Prostate gland (tissue), 2 donors: ENCODE measurements at places on chromosomes 7 and 10. TPM values are rescaled to one million over a fixed set of nuclear protein-coding genes. Genes with fewer than 3 reads are reported as not detected.

Gene LRRTM3
- total RNA-seq, result 2.3 TPM

DNA sequence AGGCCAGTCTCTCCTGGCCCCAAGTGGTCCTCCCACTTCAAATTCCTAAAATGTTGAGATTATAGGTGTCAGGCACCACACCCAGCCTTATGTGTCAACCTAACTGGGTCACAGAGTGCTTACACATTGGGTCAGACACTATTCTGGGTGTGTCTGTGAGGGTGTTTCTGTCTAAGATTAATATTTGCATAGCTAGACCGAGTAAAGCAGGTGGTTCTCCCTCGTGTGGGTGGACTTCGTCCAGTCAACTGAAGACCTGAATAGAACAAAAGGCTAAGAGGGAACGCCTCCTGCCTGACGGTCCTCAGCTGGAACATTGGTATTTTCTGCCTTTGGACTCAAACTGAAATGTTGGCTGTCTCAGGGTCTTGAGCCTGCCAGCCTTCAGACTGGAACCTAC lies 11.5 kb downstream of the PPIF start:
- DNase-seq, result no peak

Gene CFTR
- 2.9 TPM for total RNA-seq

Gene ZMIZ2
- 27.1 TPM for total RNA-seq

DNA sequence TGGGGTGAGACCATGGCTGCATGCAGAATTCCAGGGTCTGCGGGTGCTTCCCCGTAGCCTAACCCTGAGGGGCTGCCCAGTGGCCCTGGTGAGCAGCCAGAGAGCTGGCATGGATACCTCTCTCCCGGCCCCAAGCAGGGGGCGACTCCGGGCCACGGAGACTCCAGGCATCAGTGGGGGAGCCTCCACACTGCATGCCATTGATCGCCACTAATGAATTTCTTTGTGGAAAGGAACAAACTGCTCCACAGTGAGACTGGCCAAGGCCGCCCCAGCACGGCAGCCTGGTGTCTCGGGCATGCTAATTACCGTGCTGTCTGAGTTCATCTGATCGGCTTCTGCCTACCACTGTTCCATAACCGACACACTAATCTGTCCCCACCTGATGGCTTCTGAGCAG lies 184.4 kb downstream of the GRID1 start:
- DNase-seq, result no peak

DNA sequence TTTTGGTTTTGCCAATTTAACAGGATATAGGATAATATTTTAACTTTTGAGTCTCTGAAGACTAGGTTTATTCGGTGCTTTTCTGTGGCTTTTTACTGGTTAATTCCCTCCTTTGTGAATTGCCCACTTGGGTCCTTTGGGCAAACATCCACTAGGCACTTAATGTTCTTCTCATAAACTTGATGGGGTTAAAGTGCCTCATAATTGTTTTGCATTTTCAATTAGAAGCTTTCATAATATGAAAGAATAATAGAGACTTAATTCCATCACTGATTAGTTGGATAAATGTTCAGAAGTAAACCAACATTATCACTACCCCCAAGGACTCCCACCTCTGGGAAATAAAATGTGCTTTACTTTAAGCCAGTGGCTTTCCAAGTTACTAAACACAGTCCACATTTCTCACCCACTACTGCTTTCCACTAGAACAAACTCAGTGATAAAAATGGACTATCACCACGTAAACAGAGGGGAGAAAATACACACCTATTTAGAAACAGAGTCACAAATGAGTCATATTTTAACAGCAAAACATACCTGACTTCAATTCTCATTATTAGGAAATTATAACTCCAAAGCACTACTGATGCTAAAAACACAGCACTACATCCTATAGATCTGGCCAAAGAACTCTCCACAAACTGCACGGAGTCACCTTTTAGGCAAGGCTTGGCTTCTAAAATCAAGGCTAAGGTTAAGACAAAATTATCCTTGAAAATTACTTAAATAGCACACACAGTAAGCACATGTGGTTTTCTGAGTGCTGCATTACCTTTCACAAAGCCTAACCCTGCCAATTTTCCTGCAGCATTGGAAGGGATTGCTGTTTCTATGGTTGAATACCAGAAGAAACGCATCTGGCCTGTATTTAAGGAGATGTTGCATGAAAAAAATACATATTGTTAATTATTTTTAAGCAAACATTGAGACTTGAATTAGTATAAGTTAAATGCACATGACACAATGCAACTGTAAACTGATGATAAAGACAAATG lies 41.2 kb downstream of the PARD3 start:
- no peak for DNase-seq

DNA sequence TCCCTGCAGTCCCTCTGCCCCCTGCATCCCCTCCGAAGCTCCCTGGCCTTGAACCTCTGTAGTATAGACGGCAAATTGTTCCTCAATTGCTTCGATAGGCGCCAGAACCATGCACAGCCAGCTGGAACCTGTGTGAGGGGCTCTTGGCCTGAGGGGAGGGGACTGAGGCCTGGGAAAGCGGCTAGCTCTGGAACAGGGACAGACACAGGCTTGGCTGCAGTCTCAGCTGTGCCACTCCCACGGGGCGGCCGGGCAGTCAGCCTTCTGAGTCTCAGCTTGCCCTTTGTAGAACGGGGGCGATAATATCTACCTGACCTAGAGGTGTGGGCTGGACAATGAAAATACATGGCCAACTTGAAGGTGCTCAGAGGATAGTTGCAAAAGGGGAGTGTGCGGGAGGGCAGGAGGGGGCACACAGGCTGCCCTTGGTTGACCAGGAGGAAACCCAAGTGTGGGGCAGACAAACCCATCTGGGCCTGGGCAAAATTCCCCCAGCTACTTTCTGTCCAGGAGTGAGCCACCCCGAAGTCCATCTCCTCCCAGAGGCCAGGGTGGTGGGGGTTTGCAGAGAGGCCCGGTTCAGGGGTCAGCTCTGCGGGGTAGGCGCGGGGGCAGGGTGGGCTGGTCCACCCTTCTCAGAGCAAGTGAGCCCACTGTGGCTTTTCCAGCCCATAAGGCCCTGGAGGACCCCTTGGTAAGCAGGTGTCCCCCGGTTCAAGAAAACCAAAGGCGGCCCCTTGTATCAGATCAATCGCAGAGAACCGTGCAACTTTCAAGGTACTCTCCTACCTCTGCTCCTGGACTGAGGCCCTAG lies 4.6 kb downstream of the CRYGN start:
- no peak for DNase-seq

- no peak for DNase-seq
These were observed 274.8 kb downstream of the FGFR2 start for GRCh38 chr10:121323443-121323842.

DNA sequence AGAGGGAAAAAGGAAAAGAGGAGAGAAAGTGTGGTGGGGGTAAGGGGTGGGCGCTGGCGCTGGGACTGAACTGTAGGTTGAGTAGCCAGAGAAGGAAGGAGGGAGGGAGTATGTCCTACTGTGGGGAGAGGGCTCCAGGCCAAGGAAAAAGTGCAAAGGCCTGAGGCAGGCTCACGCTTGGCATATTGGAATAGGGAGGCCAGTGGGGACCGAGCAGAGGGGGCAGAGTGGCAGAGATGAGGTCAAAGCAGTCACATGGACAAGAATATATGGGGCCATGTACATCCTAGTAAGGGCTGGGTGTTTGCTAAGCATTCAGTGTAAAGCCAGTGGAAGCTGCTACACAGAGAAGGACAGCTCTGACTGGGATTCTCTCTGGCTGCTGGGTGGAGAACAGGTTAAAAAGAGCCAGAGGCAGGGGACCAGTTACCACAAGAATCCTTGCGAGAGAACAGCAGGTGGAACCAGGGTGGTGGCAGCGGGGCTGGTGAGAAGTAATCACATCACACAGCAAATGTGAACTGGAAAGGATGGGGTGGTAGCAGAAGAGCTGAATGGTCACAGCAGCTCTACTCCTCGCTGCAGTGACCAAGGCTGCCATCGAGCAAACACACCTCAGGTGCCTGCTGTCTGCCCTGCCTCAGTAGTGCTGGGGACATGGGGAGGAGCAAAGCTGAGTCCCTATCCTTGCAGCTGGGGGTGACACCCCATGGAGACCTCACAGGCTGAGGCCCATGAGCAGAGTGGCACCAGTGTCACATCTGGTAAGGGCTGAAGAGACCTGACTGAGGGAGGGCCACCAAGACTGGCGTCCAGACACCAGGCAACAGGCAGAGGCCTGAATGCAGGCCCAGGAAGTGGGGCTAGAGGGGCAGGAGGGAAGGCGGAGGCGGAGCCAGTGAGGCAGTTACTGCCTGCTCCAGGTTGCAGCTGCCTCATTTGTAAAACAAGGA lies 39.5 kb downstream of the FAM53B start:
- DNase-seq, result no peak

Gene EVX1
- total RNA-seq, result 5.9 TPM

Gene FAM25A
- not detected for total RNA-seq

GRCh38 chr10:1293636-1294435 lies 237.7 kb downstream of the WDR37 start:
- DNase-seq, result no peak

- DNase-seq, result no peak
These were observed 287.6 kb downstream of the TWIST1 start for GRCh38 chr7:18829858-18830285.

Gene MOGAT3
- total RNA-seq, result not detected

Gene SPAG6
- total RNA-seq, result 5.8 TPM

DNA sequence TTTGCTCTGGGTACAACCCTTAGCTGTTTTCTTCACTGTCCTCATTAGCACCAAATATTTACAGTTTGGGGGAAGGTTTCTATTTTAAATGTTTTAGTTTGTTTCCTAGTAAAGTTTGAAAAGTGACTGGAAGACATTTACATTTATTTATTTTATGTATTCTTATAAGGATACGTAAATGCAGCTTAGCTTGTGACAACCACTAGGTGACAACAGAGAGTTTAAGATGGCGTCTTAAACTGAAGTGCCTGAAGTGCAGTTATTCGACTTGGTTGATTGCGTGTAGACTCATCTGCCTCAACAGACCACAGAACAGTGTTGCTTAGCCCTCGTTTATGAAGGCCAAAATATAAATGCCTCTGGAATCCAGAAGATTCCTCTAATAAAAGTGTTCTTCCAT lies 378.2 kb upstream of the MYO3A start:
- no peak for DNase-seq

DNA sequence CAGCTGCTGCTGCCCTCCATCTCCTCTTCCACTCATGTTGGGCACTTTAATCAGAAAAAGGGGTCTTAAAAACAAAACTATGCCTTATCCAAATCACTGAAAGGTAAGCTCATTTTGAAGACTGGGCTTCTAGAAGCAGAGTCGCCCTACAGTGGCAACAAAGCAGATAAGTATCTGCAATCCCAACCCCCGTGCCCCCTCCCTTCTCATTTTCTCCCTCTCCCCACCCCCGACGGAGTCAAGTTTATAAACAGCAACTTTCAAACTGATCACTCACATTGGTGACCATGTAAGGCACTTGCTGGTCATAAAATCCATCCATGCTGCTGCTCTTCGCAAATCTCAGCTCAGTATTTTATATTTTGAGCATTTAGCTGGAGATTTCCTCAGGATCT lies 738 bp downstream of the ETV1 start:
- no peak for DNase-seq

Gene GIMAP2
- 6.6 TPM for total RNA-seq

- DNase-seq, result no peak
These were observed 5.1 kb upstream of the PLEKHS1 start for GRCh38 chr10:113746217-113746957.

DNA sequence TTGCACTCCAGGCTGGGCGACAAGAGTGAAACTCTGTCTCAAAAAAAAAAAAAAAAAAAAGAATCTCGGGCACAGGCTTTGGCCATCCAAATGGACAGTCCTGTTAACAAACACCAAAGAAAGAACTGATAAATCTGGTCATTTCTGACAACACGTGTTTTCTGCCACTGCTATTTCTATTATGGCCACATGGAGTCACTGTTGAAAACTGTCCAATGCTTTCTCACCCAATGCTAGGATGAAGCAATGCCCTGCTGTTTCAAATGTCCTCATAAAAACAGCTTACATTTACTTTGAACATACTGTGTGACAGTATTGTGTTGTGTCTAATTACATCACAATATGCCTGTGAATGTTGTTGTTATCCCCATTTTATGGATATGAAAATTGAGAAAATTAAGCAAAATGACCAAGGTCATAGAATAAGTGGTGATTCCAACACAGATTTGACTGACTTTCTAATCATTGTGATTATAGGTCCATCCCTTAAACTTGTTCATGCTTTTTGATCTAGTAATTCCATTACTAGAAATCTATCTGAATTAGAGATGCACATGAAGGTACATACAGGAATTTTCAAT lies 19.9 kb upstream of the MAP3K8 start:
- DNase-seq, result peak; percentile 56

GRCh38 chr7:99268577-99268908 lies 4.1 kb upstream of the MYH16 start:
- no peak for DNase-seq

GRCh38 chr10:77537071-77537470 lies 100.5 kb downstream of the KCNMA1 start:
- no peak for DNase-seq

- DNase-seq, result no peak
These were observed 50.2 kb downstream of the ZNF467 start for GRCh38 chr7:149723082-149723767.

- no peak for DNase-seq
These were observed 7.5 kb upstream of the CH25H start for GRCh38 chr10:89214566-89215165.
